ENCODE measurements at places on chromosomes 7 and 10. TPM values are rescaled to one million over a fixed set of nuclear protein-coding genes. Genes with fewer than 3 reads are reported as not detected.

CPVL gene
- total RNA-seq: not detected

EBF3 gene
- not detected for total RNA-seq

ACTL6B gene
- total RNA-seq: not detected

RPEL1 gene
- not detected for total RNA-seq

PPP1R3C gene
- total RNA-seq: 1.5 TPM

GIMAP1 gene
- not detected for total RNA-seq

SFRP5 gene
- not detected for total RNA-seq

NPSR1 gene
- total RNA-seq: not detected

SPAM1 gene
- not detected for total RNA-seq

ZPBP gene
- not detected for total RNA-seq

AVL9 gene
- 68.8 TPM for total RNA-seq

CNTNAP2 gene
- total RNA-seq: not detected

CPA4 gene
- total RNA-seq: 9.8 TPM
